WERI-Rb-1 (cell line): ENCODE measurements at places on chromosomes 1 and 21.

DNA sequence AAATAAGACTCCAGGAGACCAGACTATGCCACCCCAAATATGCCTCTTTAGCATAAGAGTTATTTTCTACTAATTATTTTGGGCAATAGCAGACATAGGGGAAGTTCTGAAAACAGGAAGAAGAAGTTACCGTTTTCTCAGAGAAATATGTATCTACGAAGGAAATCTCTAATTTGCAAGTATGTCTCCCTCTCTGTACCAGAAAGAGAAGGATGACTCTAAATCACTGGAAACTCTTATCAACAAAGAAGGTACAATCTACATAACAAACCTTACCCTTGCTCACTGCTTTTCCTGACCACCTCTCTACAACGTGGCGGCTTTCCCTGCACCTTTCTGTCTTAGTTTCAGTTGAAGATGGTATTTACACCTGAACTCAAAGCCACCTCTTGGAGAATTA lies 49.0 kb downstream of the OMA1 start:
- DNase-seq: no peak

GRCh38 chr1:40316595-40317393 lies at the start of gene COL9A2:
Gene COL9A2, minus strand, starts transcription at chr1:40317286. Its CDS starts 89 bp downstream, at chr1:40317197.
- no peak for DNase-seq

DNA sequence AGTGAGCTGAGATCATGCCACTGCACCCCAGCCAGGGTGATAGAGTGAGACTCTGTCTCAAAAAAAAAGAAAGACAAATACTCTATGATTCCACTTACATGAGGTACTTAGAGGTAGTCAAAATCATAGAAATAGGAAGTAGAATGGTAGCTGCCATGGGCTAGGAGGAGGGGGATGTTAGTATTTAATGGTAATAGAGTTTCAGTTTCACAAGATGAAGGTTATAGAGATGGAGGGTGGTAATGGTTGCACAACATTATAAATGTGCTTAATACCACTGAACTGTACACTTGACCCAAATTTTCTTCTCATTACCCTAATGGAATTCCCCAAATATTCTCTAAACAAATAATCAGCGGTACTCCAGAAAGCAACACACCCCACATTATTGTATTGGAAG lies 12.8 kb downstream of the EIF2B3 start:
- DNase-seq: no peak

- DNase-seq: no peak
These were observed 233.9 kb downstream of the KCNH1 start for GRCh38 chr1:210900079-210900478.

DNA sequence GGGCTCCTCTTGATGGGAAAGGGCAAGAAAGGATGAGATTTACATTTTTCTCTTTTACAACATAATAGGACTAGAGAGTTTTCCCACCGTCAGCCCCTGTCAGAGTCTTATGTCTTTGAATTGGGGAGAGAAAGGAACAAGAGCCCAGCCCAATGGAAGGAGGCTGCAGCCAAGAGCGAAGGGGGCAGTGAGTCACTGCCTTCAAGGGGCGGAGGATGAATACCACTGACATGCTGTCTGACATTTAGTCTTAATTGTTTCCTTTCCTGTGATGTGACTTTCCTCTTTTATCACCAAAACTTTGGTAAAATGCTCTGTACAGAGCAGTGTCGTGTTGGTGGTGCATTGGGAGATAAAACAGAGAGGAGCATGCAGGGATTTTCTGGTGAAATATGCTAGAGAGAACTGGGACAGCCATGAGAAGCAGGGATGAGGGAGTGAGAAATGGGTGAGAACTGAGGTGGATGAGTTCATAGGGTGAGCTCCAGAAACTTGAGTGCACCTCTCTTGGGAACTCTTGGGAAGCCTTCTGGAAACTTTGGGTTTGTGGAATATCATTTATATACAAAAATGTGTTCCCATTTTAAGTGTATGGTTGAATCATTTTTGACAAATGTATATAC lies 179.9 kb upstream of the FGGY start:
- no peak for DNase-seq

- DNase-seq: no peak
These were observed 30.4 kb downstream of the ARID4B start for GRCh38 chr1:235297579-235297978.

- DNase-seq: no peak
These were observed 55.2 kb downstream of the LRRN2 start for GRCh38 chr1:204630132-204630905.

- DNase-seq: no peak
These were observed 144.8 kb downstream of the GLUL start for GRCh38 chr1:182246783-182247182.

DNA sequence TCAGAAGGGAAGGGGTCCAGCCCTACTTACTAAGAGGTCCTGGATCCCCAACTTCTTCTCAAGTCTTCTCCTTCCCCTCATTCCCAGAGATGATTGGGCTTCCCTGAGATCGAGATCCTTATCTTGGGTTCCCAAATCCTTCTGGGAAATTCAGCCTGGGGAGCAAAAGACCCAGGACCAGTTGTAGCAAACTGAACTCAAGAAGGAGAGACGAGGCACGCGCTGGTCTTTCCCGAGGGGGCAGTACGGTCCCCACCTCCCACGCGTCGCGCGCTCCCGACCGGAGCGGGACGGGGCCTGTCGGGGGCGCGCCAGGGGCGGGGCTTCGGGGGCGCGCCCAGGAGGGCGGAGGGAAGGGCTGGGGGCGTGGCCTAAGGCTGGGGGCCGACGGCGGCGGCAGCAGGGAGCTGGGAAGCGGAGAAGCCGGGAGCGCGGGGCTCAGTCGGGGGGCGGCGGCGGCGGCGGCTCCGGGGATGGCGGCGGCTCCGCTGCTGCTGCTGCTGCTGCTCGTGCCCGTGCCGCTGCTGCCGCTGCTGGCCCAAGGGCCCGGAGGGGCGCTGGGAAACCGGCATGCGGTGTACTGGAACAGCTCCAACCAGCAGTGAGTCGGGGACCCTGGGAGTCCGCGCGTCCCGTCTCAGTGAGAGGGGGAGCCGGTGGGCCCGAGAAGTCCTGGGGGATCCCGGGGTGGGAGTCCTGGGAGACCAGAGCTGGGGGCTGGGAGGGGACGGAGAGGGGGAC lies at the start of gene EFNA3:
EFNA3 (plus strand) TSS at position 369 of the 741 bp plus-strand sequence; CDS start at position 474, 105 bp downstream.
- peak; percentile 96 for DNase-seq

DNA sequence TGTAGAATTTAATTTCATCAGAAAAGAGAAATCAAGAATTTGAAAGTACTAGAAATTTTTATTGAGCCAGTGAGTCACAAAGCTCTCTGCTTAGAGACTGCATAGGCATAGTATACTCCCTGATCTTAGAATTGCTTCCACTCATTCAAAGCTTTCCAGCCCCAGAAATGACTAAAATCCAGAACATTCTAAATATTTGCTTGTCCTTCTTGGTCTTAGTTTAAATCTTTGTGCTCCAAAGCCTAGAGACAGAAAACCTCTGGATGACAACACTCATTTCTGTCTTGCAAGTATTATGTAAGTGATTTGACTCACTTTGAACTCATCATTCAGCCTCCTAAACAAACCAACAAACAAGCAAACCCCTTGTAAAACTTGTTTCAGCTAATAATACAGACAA lies 74.2 kb downstream of the PTPRC start:
- DNase-seq: no peak

DNA sequence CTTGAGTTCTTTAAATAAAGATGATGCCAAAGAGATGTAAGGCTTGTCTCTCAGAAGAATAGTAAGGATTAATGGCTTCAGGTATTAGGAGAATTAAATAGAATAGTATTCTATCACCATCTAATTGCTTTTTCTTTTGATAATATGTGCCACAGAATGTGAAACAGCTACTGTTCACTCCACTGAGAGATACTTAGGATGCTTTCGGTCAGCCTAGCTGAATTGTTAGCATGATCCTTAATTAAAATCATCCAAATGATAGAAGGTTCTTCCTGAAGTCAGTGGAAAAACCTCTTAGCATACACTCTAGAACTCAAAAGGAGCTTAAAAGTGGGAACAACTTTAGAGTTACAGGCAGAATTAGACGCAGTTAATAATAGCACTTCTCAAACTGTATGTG lies 97.0 kb downstream of the RASAL2 start:
- no peak for DNase-seq
